ENCODE measurements at places on chromosomes 11 and 22. TPM values are rescaled to one million over a fixed set of nuclear protein-coding genes. Genes with fewer than 3 reads are reported as not detected.

SOX6 gene
- total RNA-seq: 6.4 TPM

USP28 gene
- total RNA-seq: 32.0 TPM

PTPMT1 gene
- total RNA-seq: 108 TPM

KMT2A gene
- total RNA-seq: 11.9 TPM

ANO5 gene
- 1.4 TPM for total RNA-seq

PKP3 gene
- total RNA-seq: 2.4 TPM

DNA sequence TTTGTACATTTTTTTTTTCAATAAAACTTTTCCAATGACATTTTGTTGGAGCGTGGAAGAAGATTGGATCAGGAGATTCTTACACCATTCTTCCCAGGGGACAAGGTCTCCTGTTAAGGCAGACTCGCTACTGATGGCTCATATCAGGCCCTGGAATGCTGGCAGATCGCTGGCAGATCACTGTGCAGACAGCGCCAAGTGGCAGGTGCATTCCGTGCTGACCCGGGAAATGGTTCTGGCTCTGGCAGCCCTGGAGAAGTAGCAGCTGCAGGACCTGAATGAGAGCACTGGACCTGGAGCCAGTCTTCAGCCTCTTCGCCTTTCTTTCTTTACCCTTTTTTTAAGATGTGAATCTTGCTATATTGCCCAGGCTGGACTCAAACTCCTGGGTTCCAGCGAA, 10.7 kb downstream of the SERPINH1 start:
- no peak for DNase-seq

GRCh38 chr11:45333001-45333971, 47.1 kb upstream of the SYT13 start:
- DNase-seq: peak; percentile 98

DNA sequence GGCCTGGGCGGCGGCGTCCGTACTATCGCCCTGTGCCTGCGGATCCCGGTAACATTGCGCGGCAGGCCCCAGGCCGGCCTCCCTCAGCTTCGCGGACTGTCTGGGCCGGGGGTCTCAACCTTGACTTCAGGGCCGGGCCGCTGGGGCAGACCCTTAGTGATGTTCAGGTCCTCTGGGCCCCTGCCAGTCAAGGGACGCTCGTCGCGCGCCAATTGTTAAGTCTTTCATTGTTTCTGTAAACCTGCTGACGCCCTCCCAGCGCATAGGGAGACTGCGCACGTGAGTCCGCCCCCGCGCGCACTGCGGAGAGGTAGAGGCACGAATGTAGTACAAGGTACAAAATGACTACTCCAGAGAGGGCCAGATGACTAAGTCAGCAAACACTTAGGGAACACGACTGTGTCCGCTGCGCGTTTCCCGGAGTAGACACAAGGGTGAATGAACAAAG, 451 bp upstream of the HDHD5 start:
- peak; percentile 5 for DNase-seq

DNA sequence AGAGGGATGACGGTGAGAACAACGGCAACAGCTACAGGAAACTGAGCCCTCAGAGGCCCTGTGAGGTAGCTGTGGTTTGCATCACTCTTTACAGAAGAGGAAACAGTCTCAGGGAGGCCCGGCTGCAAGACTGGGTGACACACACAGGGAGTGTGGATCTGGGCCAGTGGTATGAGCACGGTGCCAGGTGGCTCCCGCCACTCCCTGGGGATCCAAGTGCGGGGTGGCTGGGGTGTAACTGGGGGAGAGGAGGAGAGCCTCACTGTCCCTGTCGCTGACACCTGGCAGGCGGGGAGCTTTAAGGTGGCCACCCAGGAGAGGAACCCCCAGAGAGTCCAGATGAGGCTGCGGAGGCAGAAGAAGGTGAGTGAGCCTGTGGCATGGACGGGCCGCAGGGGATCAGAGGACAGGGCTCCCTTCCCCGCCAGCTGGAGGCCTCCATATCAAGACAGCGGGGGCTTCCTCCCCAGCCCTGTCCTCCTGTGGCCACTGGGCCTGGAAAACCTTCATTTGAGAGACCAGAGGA, 5.6 kb downstream of the RGL4 start:
- DNase-seq: no peak

GRCh38 chr22:49760280-49760629, 67.4 kb downstream of the BRD1 start:
- DNase-seq: no peak

- DNase-seq: no peak
These were observed 185.0 kb downstream of the NELL1 start for GRCh38 chr11:20854215-20854955.

DNA sequence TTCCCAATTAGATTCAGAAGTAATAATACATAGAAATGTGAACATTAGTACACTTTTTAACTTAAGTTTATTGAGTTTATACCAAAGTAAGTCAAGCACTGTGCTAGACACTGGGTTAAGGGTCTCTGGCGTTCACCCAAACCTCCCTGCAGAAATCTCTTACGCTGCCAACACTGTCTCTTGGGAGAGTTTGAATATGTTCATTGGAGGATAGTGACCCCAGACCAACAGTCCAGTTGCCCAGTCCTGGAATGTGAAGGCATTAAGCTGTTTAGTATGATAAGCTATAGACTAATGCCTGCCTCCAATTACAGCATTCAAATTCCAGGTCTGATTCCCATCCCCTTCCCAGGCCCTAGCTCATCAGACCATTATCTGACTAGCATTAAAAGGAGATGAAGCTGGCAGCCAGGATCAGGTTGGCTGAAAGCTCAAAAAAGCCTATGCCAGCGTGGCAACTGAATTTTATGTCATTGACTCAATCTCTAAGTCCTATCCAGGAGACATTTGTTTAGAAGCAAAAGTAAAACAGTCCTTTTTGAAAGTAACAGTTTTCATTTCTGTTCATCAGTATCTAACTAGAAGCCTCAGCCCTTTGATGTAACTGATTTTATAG, 77.8 kb downstream of the SFI1 start:
- DNase-seq: no peak

DNA sequence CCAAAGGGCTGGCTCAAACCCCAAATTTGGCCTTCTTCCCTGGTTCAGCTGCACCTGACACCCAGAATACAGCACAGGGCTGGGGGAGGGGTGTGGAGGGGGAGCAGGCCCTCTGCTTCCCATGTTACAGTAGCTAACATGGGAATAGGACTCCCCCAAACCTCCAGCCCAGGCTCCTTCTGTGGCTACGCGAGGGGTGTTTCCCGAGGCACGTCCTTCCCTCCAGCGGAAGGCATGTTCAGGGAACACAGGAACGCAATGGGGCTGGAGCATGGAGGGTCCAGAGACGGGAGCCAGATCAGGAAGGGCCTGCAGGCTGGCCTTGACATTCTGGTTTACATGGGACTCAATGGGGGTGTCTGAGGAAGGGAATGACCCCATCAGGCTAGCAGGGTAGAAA, 11.8 kb upstream of the IGLL1 start:
- DNase-seq: no peak

DNA sequence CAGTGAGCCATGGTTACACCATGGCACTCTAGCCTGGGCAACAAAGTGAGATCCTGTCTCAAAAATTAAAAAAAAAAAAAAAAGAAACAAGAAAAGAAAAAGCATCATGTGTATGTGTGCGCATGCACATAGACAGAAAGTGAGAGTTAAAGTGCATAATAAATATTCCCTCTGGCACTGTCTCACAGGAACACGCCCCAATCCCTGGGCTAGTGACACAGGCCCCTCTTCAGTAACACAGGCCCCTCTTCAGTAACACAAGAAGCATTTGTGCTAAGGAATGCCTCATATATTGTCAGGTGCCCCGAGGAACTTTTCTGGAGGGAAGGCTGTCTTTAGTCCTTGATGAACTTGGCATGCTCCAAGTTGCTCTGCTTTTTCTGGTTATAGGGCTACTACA, 57.5 kb downstream of the RPL27A start:
- no peak for DNase-seq

DNA sequence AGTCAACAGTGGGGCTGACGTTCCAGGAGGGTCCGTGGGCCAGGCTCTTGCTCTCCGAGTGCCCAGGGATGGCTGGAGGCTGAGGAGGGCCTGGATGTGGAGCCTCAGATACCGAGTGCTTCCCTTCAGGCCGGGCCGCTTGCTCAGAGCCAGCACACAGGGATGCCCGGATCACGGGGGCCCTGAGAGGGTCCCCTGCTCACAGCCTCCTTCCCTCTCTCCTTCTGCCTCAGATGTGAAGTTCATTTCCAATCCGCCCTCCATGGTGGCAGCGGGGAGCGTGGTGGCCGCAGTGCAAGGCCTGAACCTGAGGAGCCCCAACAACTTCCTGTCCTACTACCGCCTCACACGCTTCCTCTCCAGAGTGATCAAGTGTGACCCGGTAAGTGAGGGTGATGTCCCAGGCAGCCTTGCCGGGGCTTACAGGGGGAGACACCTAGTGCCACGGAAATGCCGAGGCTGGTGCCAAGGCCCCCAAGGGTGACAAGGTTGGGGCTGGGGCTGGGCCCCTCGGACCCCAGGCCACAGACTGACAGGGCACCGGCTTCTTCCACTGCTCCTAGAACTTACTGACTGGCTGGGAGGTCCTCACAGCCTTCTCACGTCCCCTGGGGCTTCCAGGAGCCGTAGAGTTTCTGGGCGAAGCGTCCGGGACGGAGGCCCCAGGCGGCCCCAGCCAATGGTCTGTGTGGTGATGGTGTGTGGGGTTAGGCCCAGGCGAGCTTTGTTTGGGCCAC, 7.0 kb downstream of the CCND1 start:
- DNase-seq: no peak

DNA sequence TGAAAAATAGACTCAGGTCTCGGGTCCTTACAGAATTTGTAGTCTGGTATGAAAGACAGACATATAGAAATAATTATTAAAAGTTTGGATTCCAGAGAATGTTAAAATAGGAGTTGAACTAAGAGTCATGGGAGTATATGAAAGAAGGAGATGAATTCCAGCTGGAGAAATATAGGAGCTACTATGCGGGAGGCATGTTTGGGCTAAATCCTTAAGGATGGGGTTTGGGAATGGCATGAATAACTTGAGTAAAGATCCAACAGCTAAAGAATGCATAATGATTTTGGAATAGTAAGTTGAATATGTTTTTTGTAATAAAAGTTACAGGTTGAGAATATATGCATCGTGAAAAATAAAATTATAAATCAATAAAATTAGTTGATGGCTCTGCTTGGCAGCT, 129.4 kb upstream of the SLC5A12 start:
- DNase-seq: no peak

DNA sequence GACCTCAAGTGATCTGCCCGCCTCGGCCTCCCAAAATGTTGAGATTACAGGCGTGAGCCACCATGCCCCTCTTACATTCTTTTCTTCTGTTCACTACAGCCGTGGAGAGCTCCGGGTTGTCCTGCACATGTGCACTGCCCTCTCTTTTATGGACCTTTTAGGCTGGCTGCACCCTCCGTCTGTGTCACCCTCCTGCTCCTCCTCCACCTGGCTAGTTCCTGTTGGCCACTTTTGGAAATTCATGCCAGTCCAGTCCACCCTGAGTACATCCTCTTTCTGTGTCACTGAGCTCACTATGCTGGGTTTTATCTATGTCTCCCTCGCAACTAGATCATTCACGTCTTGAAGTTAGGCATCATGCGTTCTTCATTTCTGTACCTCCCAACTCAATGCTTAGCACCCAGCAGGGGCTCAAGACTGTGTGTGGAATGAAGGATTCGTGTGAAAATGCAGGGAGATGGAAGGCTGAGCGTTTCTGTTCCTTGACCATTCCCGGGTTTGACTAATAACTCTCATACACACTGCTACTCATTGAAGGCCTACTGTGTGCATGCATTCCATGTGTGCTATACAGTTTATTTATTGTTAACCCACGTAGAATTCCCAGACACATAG, 60.6 kb downstream of the PTPRJ start:
- DNase-seq: no peak

DNA sequence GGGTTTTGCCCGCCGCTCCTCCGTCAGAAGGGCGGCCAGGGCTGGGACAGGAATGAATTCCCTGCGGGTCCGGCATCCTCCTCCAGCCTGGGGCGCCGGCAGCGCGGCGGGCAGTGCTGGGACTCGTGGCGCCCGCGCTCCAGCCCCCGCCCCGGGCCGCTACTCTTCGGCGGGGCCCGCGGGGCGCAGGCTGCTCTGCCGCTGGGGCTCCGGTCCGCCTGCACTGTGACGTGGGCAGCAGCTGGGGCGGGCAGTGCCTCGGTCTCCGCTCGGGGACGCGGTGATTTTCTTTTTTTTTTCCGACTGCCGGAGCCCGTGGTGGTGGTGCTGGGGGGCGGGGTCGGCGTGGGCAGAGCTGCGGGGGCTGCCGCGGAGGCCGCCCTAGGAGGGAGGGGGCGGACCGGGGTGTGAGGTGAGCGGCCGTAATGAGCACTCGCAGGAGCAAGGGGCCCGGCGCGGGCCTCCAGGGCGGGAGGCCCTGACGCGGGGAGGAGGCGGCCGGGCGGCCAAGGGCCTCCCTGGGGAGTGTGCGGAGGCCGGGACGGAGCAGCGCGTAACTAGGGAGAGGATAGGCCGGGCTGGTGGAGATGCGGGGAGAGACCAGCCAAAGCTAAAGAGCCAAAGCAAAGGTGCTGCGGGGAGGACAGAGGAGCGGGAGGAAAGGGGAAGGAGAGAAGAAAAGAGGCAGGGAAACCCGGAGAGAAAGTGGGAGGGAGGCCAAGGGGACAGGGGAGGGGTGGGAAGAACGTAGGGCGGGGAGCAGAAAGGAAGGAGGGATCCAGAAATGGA, 73.3 kb upstream of the ZBED5 start:
- peak; percentile 70 for DNase-seq
